ENCODE measurements at places on chromosomes 16 and 17.

DNA sequence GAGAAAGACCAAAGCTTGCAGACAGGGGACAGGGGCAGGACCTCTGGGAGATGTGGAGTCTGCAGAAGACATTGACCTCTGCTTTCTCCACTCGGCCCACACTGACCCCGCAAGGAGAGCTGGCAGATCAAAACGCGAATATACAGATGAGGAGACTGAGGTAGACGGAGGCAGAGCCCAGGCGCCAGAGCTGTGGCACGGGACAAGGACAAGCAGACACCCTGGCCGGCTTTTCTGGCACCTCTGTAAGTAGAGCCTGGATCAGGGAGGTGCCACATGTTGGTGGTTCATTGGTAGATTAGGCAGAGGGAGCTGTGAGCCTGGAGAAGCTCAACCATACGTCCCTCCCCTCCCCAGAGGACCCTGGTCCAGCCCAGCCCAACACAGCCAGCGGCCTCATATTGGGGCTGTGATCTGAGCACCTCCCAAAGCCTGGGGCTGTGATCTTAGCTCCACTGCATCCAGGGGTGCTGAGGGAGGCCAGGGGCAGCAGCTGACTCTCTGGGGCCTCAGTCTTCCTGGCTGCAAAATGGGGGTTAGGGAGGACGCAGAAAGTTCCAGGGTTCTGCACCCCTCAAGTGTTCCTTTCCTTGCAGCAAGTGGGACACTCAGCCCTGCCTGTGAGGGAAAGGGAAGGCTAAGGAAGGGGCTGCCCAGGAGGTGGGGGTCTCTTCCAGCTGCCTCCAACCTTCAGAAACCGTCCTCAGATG lies 4.0 kb downstream of the NATD1 start:
- DNase-seq: no peak

DNA sequence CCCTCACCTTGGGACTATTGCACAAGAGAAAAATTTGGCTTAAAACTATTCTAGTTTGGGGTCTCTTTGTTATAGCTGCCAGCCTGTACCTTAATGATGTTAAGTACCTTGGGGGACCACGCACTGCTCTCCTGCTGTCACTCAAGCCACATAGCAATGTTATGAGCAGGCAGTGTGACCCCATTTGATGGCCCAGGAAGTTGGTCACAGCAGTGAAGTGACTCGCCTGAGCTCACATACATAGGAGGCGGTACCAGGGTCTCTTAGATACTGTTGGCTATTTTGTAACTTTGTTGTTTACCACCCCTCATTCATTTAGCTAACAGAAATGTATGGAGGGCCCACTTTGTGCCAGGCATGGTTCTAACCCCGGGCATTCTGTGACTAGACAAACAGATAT lies 16.4 kb downstream of the KCNG4 start:
- no peak for DNase-seq

DNA sequence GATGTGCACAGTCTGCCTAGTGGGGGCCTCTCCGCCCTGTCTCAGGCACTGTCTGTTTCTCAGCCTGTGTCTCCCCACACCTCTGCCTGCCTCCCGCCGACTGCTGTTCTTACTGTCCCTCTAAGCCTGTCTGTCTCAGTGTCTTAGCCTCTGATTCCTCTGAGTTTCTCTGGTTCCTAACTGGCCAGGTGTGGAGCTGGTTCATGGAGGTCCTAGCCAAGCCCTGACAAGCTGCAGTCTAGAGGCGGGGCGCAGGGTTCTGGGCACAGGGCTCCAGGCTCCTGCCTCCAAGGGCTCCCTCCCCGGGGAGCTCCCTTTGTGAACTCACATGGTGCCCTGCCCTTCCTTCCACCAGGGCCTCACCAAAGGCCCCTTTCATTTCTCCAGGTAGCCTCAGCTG lies 19.4 kb downstream of the C17orf100 start:
- DNase-seq: no peak

GRCh38 chr17:57521606-57522005 lies 223.5 kb downstream of the CCDC182 start:
- no peak for DNase-seq

DNA sequence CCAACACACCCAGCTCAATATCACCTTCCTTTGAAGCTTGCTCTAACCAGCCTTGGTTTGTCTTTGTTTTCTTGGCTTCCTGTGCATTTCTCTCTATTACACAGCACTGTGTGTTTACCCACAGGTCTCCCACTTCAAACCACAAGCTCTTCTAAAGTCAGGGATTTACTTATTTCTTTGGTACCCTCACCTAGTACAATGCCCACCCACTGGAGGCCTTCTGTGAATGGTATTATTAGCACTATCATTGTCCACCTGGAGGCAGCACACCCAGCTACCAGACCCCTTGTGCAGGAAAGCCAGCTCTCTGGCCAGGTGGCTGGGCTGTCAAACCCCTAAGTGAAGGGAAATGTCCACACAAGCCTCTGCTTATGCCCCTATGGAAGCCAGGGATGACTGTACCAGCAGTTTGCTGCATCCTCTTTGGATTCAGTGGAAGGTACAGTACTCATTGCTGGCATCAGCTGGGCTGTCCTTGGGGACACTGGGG lies 9.4 kb upstream of the TOP2A start:
- no peak for DNase-seq

DNA sequence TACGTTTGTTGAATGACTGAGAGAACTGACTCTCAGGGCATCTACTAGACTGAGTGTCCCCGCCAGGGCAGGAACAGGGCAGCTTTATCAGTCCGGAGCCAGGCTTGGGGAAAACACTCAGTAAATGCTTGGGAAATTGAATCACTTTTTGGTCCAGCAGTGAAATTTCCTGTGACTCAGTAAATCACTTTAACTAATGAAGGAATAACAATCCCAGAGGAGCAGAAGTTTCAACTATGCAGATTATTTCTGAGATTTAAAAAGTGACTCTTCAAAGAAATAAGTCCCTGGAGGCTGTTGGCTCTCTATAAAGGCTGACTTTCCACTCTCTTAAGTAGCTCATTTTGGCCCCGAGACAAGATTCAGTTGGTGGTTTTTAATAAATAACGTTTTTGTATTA lies 101.8 kb downstream of the FOXL1 start:
- DNase-seq: no peak

DNA sequence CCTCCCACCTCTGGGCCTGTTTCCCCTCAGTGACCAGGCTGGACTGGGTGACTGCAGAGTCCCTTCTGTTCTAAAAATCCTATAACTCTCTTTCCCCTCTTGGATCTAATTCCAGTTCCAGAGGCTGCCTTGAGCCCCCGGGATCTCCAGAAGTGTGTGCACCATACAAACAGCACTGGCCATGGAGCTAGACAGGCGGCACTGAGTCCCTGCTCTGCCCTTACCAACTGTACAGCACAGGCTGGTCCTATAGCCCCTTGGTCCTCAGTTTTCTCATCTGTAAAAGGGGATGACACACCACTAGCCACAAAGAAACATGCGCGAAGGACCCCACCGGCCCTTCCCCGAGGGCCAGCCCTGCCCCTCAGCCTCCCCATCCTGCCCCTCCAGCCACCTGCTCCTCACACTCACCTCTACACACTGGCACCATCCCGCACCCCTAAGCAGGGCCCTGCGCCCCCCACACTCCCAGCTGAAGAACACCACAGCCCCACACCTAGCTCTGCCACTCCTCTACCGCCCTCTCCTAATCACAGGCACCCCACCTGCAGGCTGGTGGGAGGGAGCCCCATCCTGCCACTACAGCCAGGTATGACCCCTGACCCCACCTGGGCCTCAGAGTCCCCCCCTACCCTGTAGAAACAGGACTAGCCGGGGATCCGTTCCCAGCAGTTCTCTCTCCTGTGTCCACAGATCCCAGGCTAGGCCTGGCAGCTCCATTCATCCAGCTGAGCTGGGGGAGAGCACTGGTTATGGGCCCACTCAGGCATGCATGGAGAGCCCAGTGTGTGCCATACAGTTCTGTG lies 913 bp upstream of the KRT16 start:
- DNase-seq: no peak

DNA sequence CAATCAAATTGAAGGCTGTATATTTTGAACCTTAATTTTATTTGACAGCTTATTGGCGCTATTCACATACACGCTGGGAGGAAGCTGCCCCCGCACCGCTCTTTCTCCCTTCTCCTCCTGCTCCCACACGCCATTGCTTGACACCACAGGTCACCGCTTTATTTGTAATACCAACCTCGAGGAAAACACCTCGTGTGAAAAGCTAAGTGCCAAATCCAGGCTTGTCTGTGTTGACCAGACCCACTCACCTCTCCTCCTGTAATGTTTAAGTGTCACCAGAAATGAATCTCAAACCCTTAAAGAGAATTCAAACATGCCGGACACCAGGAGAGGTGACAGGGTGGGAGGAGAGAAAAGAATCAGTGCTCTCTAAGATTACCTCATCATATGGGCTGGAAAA lies 331.4 kb downstream of the GRIN2A start:
- no peak for DNase-seq

- no peak for DNase-seq
Measured at GRCh38 chr16:23504076-23504452, 6.2 kb downstream of the GGA2 start.

DNA sequence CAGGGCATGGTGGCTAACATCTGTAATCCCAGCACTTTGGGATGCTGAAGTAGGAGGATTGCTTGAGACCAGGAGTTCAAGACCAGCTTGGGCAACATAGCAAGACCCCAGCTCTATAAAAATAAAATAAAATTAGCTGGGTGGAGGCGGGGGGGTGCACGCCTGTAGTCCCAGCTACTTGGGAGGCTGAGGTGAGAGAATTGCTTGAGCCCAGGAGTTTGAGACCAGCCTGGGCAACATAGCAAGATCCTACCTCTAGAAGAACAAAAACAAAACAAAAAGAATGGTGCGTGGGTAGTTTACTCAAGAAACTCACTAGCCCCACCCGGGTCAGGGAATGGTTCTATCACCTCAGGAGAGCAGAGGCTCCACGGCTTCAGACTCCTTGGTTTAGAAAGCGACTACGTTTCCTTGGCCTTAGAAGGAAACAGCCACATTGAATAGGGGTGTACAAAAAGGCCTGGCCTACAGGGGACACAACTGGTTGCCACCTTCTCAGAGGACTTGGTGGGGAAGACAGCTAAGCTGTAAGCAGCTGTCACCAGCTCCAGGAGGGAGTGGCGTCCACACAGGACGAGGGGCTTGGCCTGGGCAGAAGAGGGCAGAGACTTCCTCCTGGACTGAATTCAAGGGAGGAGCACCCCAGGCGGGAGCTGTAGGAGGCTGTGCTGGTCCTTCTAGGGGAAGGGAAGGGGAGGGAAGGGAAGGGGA lies 716 bp downstream of the TK1 start:
- no peak for DNase-seq

- DNase-seq: peak; percentile 52
Measured at GRCh38 chr16:88790312-88791211, 5.5 kb upstream of the PIEZO1 start.

DNA sequence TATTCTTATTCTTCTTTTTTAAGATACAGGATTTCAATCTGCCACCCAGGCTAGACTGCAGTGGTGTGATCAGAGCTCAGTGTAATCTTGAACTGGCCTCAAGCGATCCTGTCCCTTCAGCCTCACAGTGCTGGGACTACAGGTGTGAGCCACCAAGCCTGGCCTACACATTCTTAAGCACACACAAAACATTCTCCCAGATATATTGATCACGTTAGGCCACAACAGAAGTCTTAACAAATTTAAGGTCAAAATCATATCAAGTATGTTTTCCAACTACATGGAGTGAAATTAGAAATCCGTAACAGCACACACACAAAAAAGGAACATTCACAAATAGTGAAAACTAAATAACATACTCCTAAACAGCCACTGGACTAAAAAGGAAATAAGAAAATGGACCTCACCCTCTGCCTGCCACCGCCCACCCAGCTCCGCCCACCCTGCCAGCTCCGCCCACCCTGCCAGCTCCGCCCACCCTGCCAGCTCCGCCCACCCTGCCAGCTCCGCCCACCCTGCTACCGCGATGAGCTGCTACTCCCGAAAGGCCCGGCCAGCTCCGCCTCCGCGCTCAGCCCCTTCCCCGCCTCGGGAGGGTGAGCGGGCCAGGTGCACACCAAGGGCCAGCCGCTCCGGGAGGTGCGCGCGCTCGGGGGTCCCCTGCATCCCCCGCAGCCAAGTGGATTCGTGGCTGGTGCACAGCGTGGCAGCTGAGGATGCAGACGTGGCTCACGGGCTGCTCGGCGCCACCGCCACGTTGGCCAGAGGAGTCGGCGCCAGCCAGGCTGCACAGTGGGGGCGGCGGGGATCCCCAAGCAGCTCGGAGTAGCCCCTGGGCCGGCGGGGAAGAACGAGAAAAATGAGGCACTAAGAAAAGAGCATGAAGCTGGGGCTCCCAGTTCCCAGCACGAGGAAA lies 41.2 kb downstream of the C16orf87 start:
- DNase-seq: peak; percentile 73

DNA sequence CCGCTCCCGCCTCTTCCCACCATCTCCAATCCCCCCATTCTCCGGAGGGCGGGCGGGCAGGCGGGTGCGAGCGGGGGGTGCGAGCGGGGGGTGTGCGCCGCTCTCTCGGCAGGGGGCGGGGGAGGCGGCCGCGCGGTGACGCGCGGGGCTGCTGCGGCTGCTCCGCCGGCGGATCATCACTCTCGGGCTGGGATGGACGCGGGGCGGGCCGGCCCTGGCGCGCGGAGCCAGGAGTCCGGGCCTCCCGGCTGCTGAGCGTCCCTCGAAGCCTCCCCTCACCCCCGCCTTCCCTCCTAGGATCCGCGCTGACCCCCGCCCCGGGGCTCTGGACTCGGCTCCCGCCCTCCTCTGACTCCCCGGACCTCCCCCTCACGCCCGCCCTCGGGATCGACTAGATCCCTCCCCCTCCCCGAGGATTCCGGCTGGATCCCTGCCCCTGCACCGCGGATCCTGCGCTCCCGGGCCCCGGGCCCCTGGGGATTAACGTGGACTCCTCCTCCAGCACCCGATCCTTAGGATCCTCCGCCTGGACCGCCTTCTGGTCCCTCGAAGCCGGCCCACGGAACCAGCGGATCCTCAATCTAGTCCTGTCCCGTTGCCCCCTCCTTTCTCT lies 946 bp upstream of the TMEM256 start:
- DNase-seq: peak; percentile 77

- DNase-seq: no peak
Measured at GRCh38 chr16:27963471-27963965, 100.0 kb downstream of the GSG1L start.

DNA sequence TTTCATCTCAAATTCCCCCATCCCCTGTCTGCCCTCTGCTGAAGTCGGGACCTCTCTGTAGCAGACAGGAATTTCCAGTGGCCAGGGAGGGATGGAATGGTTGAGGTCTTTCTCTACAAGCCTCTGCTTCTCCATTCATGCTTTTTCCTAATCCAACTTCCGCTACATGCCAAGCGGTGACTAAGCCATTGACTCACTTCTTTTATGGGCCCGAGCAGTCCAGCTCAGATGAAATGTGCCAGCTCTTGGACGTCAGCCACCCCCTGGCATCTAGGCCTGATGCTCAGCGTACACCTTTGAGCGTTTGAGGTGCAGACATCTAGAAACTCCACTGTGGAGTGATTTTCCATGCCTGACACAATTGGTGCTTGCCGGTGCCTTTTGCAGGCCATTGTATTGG lies 40.7 kb upstream of the GPR139 start:
- no peak for DNase-seq

GRCh38 chr17:43431714-43432523 lies 33.1 kb downstream of the ARL4D start:
- no peak for DNase-seq

GRCh38 chr17:17810084-17810894 lies 26.5 kb downstream of the SREBF1 start:
- no peak for DNase-seq
